Ammon's horn (tissue), 1 donor: ENCODE measurements at places on chromosomes 12 and 14.

DNA sequence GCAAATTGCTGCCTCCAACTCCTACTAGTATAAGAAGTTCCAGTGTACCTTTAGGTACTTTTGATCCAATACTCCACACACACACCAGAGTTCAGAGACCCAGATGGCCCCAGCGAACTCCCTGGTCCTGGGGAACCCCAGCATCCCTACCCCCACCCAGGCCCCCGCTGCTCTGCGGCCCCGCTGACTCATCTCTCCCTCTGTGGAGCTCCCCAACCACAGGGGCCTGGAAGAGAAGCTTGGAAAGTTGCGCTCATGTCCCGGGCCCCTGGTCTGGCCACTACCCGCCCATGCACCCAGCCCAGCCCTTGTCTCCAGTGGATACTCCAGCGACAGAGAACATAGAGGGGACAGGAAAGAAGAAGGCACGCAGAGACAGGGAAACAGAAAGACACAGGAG lies 4.2 kb upstream of the SP7 start:
- no peak for DNase-seq

- DNase-seq: peak; percentile 87
These were observed 11.7 kb downstream of the TPCN1 start for GRCh38 chr12:113232840-113233585.

GRCh38 chr14:45089813-45090212 lies 5.9 kb downstream of the PRPF39 start:
- no peak for DNase-seq

DNA sequence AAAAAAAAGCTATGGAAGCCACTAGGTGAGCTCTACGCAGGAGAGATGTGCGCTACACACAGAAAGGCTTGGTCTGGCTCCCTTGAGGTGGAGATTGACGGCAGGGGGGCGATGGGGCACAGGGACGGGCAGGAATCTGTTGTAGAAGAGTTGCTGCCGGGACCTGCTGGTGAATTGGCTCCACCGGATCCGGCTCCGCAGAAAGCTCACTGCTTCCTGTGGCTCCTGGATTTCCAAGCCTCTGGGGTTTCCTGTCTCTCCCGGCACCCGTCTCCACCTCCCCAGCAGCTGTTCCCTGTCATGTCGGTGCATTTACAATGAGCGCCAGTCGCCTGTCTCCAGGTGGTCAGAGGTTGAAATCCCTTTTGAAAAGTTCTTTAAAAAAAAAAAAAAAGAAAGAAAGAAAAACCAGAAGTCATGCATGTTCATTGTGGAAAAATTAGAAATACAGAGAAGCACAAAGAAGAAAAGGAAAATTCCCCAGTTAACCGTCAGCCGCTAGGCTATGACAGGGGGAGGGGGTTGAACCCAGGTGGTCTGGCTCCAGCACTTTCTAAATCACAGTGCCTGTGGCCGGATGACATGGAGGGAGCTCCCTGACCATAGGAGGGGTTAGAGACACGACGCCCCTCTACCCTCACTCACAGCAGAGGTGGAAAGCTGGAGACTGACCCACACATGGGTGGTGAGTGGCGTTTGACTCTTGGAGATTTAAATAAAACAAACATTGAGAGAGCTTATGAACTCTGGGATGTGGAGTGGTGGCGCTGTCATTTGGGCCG lies 20.8 kb downstream of the FAM222A start:
- DNase-seq: no peak

- no peak for DNase-seq
These were observed 323.7 kb upstream of the OR4E1 start for GRCh38 chr14:21997300-21997699.

GRCh38 chr12:52952076-52952801 lies 3.3 kb downstream of the KRT18 start:
- no peak for DNase-seq

DNA sequence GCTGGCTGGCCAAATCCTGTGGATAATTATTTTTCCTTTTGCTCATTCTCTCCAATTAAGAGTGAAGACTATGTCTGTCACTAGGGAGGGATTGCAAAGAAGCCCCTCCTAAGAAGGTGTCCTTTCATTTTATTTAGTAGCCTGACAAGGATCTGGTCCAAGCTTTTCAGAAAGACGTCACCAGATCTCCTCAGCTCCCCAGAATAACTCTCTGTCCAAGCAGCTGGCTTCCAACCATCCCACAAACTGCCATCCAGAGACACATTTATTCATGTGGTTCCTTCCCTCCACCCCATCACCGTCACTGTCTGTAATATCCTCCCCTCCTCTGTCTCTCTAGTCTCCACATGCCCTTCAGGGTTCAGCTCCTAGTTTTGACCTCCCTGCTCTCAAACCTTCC lies 69.9 kb downstream of the PPM1H start:
- DNase-seq: peak; percentile 54

- DNase-seq: no peak
These were observed 500.4 kb downstream of the SLC6A15 start for GRCh38 chr12:84412226-84412625.

- DNase-seq: no peak
These were observed 107.1 kb downstream of the LIN7A start for GRCh38 chr12:80830533-80831088.

GRCh38 chr12:19451196-19451595 lies 11.9 kb downstream of the AEBP2 start:
- no peak for DNase-seq

- no peak for DNase-seq
These were observed 13.9 kb upstream of the DCD start for GRCh38 chr12:54662026-54662425.

DNA sequence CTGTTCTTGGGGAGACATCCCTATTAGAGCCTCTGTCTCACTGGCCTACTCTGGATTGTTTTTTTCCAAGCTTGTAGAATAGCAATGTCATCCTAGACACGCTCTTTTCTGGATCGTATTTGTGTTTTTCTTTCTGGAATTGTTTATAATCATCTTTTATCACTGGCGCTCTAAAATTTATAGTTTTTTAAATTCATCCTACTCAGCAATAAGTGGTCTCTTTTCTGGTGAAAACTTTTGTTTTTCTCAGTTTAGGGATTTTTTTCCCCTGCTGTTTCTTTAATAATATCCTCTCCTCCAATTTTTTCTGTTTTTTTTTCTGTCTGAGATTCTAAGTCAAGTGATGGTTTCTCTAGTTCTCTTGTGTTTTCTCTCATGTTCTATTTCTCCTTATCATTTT lies 25.2 kb downstream of the PDE6H start:
- DNase-seq: no peak
